SK-N-DZ (cell line): ENCODE measurements at places on chromosomes 3 and 15.

DNA sequence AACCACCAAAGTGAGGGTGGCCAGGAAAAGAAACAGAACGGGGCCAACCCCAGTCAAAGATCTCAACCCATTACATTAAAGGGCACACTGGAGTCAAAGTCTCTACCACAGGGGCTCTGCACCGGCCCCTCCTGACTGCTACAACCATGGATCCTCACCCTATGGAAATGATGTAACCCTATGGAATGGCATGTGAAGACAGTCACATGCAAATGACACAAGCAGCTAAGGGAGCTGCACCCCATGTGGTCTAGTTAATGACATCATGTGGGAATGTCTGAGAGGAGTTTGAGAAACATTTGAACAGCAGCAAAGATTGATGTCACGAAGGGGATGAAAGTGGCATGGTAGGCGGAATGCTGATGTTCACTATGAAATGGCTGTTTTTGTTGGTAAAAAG is 298.2 kb upstream of the SLCO3A1 start:
- no peak for DNase-seq

DNA sequence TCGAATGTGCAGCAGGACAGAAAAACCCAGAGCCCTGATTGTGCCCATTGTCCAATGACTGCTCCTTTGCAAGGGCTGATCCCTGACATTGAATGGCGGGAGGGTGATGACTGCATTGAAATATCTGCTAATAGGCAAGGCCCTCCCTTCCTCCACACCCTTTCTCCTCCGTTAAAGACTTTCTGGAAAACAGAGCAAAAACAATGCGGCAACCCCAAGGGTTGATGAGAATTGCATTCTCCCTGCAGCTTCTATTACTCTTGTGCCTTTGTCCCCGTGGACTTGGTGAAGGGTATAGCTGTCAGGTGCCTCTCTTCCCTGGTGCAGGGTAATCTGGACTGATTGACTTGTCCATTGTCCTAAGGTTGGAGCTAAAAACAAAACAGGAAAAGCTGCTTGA is 71.8 kb downstream of the THSD4 start:
- DNase-seq, result no peak

- DNase-seq, result no peak
Measured at GRCh38 chr3:176879710-176880109, 317.6 kb downstream of the TBL1XR1 start.

DNA sequence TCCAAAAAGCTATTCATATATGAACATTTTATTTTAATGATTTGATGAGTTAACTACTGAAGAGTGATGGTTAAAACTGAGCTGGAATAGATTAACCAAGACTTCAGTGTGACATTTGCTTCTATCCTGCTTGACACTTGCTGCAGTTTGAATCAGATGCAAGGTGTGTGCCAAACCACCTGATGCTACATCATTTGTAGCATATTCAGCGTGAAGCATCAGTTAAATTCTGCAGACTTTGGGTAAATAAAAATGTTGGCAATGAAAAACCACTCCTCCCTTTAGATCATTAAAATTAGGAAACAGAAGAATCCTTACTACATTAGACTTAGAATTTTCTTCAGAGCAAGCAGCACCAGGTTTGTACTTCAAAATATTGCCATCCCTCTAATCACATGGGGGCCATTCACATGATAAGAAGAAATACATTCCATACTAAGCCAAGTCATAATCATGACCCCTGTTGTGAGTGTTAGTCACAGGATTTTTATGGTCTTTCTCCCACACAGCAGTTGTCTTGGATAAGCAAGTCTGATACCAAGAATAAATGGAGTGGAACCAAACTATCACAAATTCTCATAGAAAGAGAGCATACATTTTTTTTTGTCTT is 160.7 kb upstream of the TNIK start:
- no peak for DNase-seq

DNA sequence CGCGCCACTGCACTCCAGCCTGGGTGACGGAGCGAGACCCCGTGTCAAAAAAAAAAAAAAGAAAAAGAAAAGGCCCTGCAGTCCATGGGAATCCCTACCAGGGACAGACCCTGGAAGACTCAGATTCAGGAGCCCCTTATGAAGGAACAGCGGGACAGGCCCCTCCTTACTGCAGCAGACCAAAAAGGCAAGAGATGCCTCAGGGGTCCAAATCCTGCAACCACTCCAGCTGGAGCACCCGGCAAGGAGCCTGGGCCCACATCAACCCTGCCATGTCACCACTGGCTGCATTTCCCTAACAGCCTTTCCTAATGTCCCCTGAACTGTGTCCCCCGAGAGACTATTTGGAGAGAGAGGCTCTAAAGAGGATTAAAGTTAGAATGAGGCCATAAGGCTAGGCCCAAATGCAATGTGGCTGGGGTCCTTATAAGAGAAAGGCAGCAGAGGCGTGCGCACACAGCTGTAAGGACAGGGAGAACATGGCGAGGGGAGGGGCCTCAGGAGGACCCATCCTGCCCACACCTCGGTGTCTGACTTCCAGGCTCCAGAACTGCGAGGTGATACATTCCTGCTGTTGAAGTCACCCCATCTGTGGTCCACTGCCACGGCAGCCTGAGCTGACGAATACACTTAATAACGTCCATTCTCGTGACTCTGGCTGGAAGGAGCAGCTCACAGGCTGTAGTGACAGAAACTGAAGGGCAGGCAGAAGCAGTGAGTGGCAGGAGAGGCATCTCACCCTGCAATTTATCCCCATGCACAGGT is 78.1 kb downstream of the ATP10A start:
- DNase-seq, result no peak

DNA sequence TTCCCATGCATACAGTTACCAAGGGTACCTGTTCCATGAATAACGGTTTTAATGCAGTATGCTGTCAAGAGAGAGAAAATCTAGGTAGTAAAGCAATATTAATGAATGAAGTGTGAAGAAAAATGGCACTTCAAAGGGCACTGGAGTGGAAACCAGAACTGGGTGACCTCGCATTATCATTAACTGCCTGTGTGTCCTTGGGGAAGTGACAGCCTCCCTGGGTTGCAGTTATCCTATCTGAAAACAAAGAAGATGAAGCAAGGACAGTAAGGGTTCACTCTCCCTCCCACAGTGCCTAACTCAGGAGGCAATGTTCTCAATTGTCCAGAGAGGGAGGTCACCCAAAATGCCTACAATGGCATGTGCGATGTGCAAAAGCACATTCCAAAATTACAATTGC is 15.1 kb downstream of the MTHFS start:
- no peak for DNase-seq

DNA sequence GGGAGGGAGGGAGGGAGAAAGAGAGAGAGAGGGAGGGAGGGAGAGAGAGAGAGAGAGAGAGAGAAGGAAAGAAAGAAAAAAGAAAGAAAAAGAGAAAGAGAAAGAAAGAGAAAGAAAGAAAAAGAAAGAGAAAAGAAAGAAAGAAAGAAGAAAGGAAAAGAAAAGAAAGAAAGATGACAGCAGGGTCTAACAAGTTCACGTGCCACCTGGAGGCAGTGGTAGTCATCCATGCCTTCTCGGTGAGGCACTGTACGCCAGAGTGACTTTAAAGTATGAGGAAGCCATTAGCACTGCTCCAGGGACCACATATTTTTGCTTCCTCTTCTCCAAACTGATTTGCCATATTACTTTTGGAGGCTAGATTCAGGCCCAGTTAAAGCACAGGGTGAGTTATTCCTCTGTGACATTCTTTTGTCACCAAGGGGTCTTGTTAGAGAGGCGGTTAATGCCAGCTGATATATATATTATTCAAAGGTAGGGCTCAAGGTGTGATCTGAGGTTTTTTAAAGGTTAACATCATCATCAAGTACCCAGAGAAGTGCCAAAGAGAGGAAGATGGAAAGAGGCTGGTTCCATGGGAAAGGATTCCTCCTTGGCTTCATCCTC is at the start of gene HTR3D:
Gene HTR3D (plus strand): TSS at position 556 of the 606 bp plus-strand sequence. CDS start 0 bp downstream, at position 556.
- no peak for DNase-seq

GRCh38 chr3:168054447-168054846 is 41.3 kb downstream of the GOLIM4 start:
- no peak for DNase-seq

- DNase-seq, result no peak
Measured at GRCh38 chr3:169475576-169475975, 187.9 kb downstream of the MECOM start.

GRCh38 chr3:30586806-30587486 is 19.5 kb upstream of the TGFBR2 start:
- no peak for DNase-seq

- no peak for DNase-seq
Measured at GRCh38 chr3:66593978-66594377, 93.2 kb upstream of the LRIG1 start.

- DNase-seq, result no peak
Measured at GRCh38 chr3:188949996-188950395, 221.8 kb upstream of the TPRG1 start.

- no peak for DNase-seq
Measured at GRCh38 chr3:107950417-107950816, 140.4 kb downstream of the CD47 start.

- no peak for DNase-seq
Measured at GRCh38 chr3:171286580-171287249, 173.5 kb downstream of the TNIK start.

DNA sequence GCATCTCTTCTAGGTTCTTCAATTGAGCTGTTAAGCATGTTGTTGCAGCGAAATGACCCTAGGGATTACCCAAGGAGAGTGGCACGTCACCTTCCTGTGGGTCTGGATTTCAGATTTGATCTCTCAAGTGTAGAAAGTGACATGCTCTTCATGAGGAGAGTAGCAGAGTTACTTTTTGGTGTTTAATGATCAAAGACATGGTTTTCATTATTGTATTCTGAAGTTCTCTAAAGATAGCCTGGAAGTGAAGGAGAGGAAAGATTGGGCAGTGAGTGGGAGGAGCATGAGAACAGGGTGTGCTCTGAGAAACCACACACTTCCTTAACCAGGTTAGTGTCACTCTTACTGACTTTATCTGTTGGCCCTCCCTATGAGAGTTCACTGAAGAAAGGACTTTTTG is 153.6 kb downstream of the AKAP13 start:
- DNase-seq, result no peak

- DNase-seq, result no peak
Measured at GRCh38 chr3:17709236-17709810, 33.1 kb downstream of the TBC1D5 start.

DNA sequence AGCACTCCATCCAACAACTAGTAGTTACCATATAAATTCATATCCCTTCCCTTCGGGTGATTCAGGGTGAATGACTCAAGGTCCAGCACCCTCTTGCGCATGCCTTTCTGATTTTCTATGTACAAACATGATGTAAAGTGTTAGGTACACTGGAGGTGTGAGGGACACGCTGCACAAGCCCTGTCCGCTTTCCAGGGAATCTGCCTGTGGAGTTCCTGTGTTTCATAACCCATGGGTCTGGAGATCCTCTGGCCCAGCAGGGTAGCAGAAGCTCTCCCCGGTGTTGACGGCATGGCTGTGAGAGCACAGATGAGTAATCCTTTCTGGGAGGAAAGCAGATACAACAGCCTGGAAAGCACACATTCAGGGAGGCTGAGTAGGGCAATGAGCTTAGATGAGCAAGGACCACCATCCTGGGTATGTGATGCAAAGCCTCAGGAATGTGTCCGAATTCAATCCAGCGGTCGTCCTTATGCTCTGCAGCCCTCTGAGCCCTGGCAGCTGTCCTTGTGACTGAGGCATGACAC is 142.9 kb upstream of the TP63 start:
- DNase-seq, result no peak

GRCh38 chr15:90953947-90954711 is 555 bp upstream of the RCCD1 start:
- DNase-seq, result no peak

DNA sequence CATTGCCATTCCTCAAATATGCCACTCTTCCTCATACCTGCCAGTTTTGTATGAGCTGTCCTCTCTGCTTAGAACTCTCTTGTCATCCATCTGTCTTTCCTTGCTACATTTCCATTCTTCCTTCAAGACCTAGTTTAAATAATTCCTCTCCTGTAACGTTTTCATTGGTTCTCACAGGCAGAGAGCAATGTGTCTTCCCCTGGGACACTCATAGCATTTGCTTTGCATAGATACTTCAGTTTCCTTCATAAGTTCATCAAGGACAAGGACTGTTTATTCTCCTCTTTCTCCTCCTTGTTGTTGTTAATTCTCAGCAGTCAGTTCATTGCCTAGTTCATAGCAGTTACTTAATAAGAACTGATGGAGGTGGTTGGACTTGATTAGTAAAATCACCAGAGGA is 10.5 kb downstream of the NR2C2 start:
- DNase-seq, result no peak

DNA sequence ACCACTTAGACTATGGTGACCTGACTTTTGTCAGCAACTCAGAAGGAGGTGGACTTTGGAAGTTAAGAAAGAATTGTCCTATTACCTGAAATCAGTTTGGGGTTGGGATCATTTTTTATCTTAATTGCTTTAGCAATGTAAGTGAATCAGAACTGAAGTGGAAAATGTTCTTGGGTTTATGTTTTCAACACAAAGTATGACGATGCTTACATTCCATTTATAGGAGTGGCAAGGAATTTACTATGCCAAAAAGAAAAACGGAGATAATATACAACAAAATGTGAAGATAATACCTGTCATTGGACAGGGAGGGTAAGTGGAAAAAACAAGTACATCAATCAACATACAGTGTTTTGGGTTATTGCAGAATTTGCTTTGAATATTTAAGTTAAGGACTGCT is 116.1 kb downstream of the PDE8A start:
- DNase-seq, result no peak

- DNase-seq, result no peak
Measured at GRCh38 chr3:103624271-103624670, 1189.5 kb downstream of the ZPLD1 start.

- no peak for DNase-seq
Measured at GRCh38 chr15:92040350-92040749, 186.8 kb downstream of the SLCO3A1 start.

DNA sequence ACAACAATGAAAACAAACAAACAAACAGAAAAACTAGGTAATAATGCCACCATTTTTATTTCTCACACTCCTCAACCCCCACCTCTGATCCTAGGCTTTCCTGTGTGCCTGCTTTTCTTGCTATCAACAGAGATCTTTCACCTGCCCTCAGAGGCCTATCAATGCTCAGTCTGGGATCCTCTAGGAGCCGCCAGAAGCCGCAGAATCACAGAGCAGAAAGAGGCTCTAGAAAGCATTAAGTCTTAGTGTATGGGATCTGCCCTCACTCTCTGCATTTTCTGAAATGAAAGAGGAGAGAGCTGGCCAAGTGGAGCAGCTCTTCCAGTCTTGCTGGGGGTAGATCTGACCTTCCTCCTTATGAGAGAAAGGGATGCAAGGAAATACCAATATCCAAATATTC is 306.8 kb downstream of the TUSC7 start:
- peak; percentile 82 for DNase-seq

- DNase-seq, result no peak
Measured at GRCh38 chr3:102180280-102180931, 254.4 kb upstream of the ZPLD1 start.

DNA sequence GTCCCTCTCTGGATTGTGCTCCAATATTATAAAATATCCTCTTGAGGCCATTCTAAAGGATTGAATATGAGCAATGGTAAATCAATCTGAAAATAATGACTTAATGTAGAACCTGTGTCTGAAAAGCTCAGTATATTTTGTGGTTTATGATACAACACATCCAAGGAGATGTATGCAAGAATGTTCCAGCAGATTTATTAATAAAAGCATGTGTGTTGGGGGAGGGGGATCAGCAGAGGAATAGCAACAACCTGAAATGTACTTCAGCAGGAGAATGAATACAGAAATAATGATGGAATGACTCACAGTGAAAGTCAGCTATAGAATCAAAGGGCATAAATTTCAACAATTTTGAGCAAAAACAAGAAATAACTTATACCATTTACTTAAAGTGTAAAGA is 56.7 kb upstream of the NUDT16 start:
- no peak for DNase-seq
